ENCODE measurements at places on chromosomes 5 and 9.

DNA sequence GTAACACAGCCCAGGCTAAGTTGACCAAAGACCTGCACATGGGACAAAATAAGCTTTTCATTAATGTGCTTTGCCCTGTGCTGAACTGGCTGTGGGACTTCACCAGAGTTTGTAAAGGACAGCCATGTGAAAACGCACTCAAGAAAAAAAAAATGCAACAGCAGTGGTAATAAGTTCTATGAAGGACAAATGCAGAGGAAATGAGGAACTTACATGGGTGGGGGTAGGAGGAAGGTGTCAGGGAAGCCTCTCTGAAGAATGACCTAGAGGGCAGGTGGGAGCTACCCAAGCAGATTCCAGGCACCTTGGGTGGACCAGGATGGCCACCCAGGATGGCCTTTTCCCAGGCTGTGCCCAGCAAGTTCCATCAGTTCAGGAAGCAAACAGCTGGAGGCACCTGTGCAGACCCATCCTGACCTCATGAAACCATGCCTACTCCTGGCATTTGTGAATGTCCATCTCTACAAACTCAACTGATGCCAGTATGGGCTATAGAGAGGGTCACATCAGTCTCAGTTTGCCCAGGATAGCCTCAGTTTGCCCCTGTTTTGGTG is 6.7 kb upstream of the PHF2 start:
- DNase-seq, result no peak

GRCh38 chr5:27814983-27815382 is 776.6 kb upstream of the CDH9 start:
- DNase-seq, result no peak

- no peak for DNase-seq
These were observed 297.0 kb downstream of the SH3GL2 start for GRCh38 chr9:17875886-17876285.

- no peak for DNase-seq
These were observed 275.9 kb downstream of the GADD45G start for GRCh38 chr9:89880721-89881120.

DNA sequence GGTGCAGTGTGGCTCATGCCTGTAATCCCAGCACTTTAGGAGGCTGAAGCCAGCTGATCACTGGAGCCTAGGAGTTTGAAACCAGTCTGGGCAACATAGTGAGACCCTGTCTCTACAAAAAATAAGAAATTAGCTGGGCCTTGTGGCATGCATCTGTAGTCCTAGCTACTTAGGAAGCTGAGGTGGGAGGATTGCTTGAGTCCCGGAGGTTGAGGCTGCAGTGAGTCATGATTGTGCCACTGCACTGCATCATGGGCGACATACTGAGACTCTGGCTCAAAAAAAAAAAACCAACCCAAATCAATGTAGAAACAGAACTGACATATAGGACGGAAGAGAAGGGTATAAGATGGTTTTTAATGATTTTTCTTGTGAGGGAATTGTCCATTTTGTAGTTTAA is 27.7 kb downstream of the G3BP1 start:
- no peak for DNase-seq

GRCh38 chr9:97735070-97735600 is 38.0 kb upstream of the XPA start:
- DNase-seq, result no peak

GRCh38 chr9:135822374-135822755 is 85.0 kb downstream of the CAMSAP1 start:
- DNase-seq, result no peak

GRCh38 chr9:100477241-100477640 is 4.3 kb downstream of the TMEFF1 start:
- DNase-seq, result no peak

DNA sequence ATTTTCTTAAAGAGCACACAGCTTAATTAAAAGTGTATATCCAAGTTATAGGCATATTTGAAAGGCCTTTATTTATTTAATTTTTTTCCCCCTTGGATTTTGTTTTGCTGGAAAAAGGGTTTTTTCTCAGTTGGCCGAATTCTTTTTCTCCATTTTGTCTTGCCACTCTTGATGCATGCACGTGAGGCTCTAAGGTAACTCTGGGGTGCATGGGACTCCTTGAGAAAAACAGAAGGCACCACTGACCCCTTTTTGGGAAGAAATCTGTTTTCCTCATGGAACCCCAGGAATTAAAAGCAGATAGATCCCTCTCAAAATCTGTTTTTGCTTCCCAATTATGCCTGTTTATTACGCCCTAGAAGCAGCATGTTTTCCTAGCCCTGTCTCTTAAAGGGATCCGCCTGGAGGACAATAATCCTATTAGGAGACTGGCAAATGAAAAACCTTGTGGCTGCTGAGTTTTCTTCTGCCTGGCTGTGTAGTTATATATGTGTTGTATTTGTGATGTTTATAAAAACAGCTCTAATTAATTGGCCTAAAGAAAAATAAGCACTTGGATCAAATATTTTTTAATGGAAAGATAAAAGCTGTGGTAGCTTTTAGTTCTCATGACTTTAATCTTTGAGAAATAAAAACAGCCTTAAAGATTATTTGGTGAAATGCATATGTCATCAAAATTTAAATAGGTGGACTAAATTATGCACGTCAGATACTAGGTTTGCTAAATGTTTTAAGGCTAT is 435.1 kb upstream of the CDH9 start:
- DNase-seq, result no peak

- no peak for DNase-seq
These were observed 795 bp downstream of the DAB2IP start for GRCh38 chr9:121652021-121652837.

- no peak for DNase-seq
These were observed 22.6 kb upstream of the RAPGEF1 start for GRCh38 chr9:131762356-131762932.

DNA sequence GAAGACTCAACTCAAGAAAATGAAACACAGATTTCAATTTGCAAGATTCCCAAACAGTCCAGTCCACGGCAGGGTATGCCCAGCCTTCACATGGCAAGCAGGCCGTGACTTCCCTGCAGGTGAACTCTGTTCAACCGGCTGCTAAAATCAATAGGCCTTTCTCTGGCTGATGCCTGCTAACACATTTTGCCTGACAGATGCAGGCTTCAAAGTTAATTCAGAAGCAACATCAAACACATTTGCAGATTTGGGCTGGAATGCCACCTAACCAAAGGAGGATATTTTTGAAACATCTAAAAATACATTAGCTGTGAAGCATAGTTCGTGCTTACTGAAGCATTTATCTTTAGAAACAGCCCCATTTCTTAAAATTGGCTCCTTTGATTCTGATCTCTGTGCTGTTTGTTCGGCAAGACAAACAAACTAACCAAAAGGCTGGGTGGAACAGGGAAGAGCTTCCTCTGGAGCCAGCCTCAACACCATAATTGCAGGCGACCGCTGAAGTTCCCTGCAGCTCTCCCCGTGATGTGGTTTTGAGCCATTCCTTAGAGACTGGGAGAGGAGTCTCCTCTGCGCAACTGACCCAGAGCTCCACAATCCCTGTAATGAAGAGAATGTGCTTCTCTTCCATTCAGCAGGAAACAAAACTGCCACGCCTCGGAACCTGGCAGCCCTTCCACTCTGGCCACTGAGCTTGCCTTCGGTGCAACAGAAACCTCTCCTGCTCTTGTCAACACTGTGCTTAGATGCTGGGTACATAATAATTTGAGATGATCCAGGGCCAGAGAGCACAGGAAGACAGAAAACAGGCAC is 126.5 kb downstream of the MYO10 start:
- no peak for DNase-seq

- no peak for DNase-seq
These were observed 57.0 kb downstream of the ECPAS start for GRCh38 chr9:111427186-111427585.

DNA sequence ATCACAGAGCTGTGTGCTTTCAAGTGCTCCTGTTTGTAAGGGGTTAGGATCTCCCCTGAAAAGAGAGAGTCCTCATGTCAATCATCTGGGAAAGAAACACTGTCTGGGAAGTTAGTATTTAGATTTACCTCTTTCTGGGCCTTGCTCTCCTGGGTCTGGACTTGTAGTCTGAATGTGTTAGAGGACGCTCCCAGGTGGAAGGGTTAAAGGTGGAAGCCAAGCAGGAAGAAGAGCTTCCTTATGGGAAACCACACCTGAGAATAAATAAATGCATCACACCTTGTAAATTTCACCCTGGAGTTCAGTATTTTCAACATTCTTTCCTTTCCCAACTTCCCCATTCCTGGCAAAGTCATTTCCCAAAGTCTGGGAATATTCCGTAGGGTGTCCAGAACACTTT is 1.3 kb downstream of the PLGRKT start:
- no peak for DNase-seq

DNA sequence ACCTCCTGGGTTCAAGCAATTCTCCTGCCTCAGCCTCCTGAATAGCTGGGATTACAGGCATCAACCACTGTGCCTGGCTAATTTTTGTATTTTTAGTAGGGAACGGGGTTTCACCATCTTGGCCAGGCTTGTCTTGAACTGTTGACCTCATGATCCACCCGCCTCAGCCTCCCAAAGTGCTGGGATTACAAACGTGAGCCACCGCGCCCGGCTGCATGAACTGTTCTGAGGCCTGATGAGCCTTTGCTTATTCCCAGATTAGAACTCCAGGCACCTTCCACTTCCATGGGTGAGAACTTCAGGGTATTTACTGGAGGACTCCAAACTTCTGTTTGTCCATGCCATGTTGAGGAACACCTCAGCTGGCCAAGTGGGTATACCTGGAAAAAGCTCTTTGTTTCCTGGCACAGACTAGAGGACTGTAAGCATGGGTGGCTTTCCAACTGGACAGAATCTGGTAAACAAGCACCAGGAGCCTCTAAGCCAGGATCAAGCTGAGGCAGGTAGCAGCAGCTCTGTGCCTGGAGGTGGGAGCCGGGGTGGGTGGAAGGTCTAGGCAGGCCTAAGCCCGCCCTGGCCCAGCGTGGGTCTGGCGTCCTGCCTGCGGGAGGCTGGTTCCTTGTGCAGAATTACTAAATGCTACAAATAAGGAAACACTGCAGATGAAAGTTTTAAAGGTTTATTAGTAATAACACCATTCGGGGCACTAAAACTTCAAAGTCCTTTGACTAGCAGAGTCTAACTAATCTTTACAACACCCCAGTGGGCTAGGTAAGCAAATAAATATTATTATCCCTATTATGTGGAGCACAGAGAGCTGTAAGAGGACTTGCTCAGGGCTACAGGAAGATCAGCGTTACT is 78.4 kb downstream of the SEMA5A start:
- peak; percentile 13 for DNase-seq

Measured in H54 (cell line).